ENCODE measurements at places on chromosomes 7 and 10. TPM values are rescaled to one million over a fixed set of nuclear protein-coding genes. Genes with fewer than 3 reads are reported as not detected.

Gene GNAI1
- 74.0 TPM for total RNA-seq

Gene OR6V1
- total RNA-seq: not detected

- H3K4me1 ChIP-seq: no peaks in the 10 kb centered on the region
- H3K4me3 ChIP-seq: no peak overlapping the region
- no peak for DNase-seq
- no peaks in the 10 kb centered on the region for H3K36me3 ChIP-seq
- no peaks in the 10 kb centered on the region for H3K27me3 ChIP-seq
- no peak overlapping the region for H3K27ac ChIP-seq
Measured at GRCh38 chr10:42980553-42981357, 96.1 kb upstream of the RET start.

Gene HTR5A
- not detected for total RNA-seq

Data from uterus (tissue), 4 donors.